Fibroblast of skin of back (primary cell): ENCODE measurements at places on chromosomes 3 and 15.

DNA sequence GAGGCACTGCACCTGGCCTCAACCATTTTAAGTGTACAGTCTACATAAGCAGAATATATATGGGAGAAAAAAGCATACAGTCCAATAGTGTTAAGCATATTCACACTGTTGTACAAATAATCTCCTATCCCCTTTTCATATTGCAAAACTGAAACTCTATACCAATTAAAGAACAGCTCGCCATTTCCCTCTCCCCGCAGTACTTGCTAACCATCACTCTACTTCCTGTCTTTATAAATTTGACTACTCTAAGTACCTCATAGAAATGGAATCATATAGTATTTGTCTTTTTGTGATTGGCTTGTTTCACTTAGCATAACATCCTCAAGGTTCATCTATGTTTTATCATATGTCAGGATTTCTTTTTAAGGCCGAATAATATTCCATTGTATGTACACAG lies 21.6 kb upstream of the TASOR start:
- DNase-seq, result no peak

DNA sequence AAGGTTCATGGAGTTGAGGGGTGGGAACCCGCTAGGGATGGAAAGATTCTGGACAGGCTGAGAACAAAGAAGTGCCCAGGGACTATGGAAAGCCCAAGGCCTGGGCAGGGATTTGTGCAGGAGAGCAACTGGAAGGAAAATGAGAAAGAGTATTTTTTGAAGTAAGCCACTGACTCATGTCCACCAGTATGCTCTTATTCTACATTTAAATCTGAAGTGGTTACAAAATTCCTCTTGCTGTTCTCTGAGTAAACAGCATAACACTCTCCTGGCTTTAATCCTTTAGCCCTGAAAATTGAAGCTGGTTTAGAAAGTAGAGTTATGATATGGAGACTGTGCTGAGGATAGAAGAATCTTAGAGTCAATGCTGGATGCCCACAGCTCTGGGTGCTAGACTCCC lies 165.2 kb downstream of the ISL2 start:
- no peak for DNase-seq

- peak; percentile 64 for DNase-seq
Observed at GRCh38 chr3:99651531-99651930, 13.1 kb downstream of the COL8A1 start.

DNA sequence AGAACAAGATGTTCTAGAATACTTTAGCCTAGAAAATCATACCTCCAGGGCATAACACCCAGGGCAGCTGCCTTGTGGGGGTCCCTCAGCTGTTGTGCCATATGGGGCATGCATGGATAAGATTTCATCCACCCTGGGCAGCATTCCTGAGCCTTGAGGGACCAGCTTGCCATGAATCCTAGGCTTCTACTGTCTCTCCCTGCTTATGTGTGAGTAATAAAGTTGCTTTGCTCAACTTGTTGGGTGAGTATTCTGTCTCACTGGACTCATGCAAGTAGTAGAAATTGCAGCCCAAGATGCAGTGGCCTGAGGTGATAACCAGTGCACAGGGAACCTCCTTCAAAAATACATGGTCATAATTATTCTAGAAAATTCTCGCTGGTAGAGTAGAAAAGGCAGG lies 52.1 kb upstream of the EPHB1 start:
- DNase-seq, result no peak

GRCh38 chr3:24640330-24640877 lies 145.8 kb upstream of the THRB start:
- peak; percentile 40 for DNase-seq

DNA sequence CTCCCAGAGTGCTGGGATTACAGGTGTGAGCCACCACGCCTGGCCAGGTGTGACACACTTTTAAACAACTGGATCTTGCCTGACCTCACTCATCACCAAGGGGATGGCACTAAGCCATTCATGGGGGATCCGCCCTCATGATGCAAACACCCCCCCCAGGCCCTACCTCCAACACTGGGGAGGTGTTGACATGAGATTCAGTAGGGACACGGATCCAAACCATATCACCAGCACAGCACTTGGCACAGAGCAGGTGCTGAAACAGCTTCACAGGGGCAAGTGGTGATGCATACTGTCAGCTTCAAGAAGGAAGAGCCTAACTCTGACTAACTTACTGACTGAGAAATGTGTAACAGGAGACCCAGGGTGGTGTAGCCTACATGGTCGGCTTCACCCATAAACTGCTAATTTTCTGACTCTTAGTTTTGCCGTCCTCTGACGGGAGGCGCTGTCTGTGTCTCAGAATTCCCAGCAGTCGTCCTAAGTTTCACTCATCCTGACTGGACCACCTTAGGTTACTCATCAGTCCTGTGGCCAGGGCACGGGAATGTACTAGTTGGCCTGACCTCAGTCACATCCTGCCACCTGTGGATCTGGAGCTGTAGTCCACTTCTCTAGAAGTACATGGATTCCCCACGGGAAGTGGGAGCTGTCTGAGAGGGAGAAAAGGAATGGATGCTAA lies 81.9 kb upstream of the PLXNA1 start:
- DNase-seq, result no peak
